ENCODE measurements at places on chromosomes 16 and 17.
A peak's percentile ranks its signal among the peaks of the same experiment; 100 is the strongest.

GRCh38 chr17:79684132-79684985 lies 46.4 kb upstream of the ENPP7 start:
- DNase-seq, result no peak

- DNase-seq, result peak; percentile 20
Observed at GRCh38 chr17:8041249-8041928, 2.5 kb downstream of the ALOX15B start.

- no peak for DNase-seq
Observed at GRCh38 chr16:87824016-87824990, 45.0 kb downstream of the SLC7A5 start.

DNA sequence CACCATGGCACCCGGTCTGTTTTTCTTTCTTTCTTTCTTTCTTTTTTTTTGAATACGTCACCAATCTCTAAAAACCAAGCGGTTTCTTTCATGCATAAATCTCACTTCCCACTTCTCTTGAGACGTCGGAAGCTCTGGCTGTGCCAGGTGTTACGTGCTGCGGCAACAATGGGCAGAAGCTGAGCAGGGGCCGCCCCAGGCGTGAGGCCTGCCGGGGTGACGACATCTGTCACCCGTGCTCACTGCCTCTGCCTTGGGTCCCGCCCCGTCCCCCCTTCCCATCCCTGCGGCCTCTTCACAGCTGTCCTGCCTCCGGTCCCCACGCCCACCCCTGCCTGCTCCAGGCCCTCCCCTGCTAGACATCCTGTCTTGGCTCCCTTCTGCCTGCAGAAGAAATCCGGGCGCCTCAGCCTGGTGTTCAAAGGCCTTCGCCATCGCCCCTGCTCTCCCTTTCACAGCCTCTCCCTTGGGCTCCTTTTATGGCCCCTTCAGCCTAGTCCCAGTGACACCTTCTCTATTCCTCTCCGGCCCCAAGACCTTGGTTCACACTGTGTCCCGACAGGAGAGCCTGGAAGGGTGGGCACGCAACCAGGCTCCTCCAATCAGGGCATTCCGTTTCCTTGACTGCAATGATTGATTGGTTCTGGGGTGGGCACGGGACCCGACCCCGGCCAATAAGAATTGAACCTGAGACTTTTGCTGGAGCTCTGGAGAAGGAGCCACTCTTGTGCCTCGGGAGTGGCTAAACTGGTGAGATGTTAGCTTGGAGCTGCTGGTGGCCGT lies 4.8 kb downstream of the P2RX1 start:
- DNase-seq, result peak; percentile 55

GRCh38 chr17:44257815-44258760 lies 9.8 kb downstream of the SLC4A1 start:
- no peak for DNase-seq

- no peak for DNase-seq
Observed at GRCh38 chr16:84603140-84603816, 14.6 kb downstream of the COTL1 start.

- DNase-seq, result no peak
Observed at GRCh38 chr16:29844575-29845331, 18.3 kb downstream of the CDIPT start.

GRCh38 chr16:79293836-79294460 lies 306.6 kb downstream of the MAF start:
- no peak for DNase-seq

- DNase-seq, result no peak
Observed at GRCh38 chr16:30368792-30369090, 1.6 kb downstream of the TBC1D10B start.

- no peak for DNase-seq
Observed at GRCh38 chr16:87314990-87315420, 2.2 kb downstream of the C16orf95 start.

- no peak for DNase-seq
Observed at GRCh38 chr16:5581908-5582307, 484.3 kb upstream of the EEF2KMT start.

GRCh38 chr16:4386451-4386805 lies 14.8 kb downstream of the VASN start:
- no peak for DNase-seq

- no peak for DNase-seq
Observed at GRCh38 chr17:77502626-77503292, 362.0 kb downstream of the SEC14L1 start.

DNA sequence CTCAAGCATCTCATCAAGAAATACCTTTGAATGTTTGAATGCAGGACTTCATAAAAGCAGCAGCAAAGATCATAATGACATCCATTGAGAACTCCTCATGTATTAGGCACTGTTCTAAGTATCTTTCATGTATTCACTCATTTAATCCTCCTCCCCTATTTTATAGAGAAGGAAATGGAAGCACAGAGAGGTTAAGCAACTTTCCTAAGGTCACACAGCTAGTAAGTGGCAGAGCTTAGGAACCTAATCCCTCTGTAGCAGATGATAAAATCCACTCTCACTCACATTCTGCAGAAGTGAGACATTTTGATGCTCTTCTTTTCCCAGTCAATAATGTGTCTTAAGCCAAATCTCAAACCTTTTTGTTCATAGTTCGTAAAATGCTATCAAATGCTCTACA lies 350.8 kb upstream of the C16orf82 start:
- DNase-seq, result no peak

DNA sequence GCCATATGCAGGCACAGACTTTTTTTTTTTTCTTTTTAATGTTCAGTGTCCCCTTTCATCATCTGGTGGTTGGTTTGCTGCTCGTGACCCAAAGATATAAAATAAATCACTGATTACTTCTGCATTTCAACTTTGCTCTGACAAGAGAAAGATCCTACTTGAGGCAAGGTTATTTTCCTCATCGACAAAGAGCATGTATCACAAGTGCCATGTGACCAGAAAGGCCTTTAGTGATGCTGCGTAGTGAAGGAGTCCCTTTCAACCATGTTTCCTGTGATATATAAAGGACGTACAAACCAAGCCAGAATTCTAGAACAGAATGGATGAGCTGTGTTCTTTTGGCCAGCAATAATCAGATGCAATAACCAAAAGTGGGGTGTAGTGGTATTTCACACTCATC lies 323.4 kb upstream of the PSMD7 start:
- no peak for DNase-seq

DNA sequence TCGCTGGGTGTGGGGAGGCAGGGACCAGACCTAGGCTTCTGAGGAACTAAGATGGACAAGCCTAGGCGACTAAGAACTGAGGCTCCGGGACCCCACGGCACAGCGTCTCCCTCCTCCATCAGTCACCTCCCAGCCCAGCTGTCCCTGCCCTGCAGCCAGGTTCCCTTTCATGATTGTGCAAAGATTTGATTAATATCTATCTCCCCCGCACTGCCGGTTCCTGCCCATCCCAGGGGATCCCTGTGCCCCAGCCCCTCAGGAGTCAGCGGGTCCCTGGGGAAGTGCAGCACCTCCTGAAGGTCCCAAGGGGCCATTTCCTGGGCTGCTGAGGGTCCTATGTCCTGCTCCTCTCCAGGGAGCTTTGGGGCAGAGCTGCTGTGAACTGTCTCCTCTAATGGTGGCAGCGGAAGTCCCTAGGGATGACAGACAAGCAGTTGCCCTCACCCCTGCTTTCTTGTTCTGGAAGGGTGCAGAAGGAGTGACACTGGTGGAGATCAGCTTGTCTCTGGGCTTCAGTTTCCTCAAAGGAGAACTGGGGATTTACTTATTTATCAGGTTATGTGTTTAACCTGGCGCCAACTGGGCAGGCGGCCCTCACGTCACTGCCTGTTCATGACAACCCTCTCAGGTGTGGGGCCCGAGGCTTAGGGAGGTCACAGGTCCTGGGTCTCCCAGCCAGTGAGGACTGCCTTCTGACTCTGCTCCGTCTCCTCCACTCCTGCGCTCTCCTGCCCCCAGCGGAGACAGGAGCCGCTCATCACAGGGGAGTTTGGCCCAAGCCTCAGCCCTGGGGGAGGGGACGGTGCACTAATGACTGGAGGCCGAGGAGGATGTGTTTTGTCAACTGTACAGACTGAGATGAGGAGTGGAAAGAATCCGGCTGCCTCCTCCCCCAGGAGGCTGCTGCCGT lies 1.9 kb upstream of the C16orf74 start:
- DNase-seq, result no peak

DNA sequence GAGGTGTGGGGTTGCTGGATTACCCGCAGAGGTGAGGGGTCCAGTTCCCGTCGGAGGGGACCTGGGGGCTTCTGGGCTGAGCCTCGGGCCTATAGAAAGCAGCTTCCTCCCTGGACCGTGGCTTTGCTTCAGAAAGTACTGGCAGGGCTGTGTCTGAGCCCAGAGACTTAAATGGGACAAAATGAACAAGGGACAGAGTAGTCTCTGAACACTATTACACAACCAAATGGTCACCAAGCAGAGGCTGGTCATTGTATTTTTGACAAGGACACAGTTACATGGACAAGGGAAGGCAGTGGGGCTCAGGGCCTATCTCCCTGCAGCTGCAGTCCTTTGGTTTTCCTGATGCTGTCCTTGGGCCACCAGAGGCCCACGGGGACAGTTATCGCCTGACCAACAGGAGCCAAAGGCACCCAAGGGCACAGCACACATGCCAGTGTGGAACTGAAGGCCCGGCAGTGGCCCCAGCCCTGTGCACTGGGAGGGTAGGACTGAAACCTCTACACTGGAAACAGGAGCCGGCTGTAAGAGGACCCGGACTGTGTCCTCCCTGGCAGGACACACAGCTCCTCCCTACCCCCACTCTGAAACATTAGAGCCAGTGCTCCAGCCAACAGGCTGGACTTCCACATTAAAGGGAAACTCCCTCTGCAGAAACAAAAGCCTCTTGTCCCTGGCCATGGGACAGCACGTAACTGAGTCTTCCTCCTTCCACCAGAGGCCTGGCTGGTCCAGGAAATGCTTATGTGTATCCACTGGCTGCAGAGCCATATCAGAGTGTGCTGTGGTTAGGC lies 26.0 kb upstream of the ERN1 start:
- no peak for DNase-seq

DNA sequence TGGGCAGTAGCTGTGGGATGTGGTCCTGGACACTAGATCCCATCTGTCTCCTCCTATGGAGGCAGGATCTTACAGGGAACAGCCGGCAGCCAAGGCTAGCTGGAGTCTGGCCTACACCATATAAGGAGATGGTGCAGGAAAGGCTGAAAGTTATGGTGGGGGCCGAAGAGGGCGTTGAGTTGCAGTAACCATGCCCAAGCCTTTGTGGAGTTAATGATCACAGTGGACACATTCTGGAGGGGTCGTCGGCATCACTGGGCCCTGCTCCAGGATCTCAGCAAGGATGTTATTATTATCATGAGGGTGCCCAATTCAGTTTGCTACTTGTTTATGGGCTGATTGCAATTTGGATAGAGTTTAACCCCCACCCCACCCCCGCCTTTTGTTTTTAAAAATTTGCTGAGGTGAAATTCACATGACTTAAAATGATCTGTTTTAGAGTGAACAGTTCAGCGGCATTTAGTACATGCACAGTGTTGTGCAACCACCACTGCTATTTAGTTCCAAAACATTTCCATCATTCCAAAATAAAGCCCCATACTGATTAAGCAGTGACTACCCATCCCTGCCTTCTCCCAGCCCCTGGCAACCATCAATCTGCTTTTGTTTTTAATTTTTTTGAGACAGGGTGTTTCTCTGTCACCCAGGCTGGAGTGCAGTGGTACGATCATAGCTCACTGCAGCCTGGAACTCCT lies 184.3 kb upstream of the CACNG3 start:
- DNase-seq, result no peak

GRCh38 chr17:36525113-36525512 lies 9.6 kb downstream of the MYO19 start:
- no peak for DNase-seq

GRCh38 chr16:49928176-49929041 lies 72.5 kb upstream of the ZNF423 start:
- no peak for DNase-seq

- DNase-seq, result peak; percentile 56
Observed at GRCh38 chr16:49407873-49408550, 34.4 kb downstream of the C16orf78 start.

DNA sequence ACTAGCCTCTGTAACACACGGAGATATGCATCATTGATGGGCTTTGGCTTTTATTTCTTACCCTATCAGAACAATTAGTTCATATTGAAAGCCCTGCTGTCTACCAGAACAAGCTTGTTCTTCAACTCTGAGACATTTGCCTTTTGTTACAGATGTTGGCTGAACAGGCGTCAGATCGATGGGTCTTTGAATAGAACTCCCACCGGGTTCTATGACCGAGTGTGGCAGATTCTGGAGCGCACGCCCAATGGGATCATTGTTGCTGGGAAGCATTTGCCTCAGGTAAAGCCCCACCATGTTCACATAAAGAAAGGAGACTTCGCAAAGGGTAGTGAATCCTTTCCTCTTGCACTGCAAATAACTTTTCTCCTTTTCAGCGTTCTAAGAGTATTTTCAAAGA lies 232.1 kb downstream of the PHKB start:
- DNase-seq, result no peak

DNA sequence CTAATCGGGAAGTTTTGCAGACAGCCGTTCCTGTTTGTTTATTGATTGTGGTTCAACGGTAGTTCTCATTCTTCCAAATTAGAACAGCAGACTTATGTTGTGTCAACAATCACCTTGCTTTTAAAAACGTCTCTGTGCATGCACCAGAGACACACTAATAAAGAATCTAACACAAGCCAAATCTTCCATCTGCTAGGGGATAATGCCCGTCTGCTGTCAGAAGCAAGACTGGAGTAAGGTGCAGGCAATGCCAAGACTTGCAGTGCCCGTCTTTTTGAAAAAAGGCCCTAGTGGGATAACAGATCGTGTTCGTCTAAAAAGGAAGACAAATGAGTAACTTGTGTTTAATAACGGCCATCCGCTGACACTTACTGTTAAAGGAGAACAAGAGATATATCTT lies 158.4 kb downstream of the KCNJ2 start:
- no peak for DNase-seq

- DNase-seq, result peak; percentile 9
Observed at GRCh38 chr17:73228748-73229236, 32.9 kb downstream of the CPSF4L start.

GRCh38 chr17:54807331-54807730 lies 93.3 kb upstream of the TOM1L1 start:
- DNase-seq, result no peak
